ENCODE measurements at places on chromosomes 2 and 18.

DNA sequence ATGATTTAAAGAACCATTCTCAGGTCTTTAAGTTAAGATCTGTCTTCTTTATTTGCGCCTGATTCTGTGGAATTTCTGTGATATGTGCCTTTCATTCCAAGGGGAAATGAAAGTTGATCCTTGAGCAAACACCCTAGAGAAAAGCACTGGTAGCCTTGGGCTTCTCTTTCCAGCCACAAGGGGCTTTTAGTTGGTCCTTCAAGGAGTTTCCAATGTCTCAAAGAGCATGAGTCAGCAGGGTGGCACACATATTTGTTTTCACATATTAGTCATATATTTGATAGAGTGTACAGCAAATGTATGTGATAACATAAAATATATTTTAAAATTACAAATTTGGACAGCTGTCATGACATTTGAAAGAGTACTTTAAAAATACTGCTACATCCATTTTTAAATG lies 339.5 kb downstream of the TXNL1 start:
- DNase-seq = no peak

DNA sequence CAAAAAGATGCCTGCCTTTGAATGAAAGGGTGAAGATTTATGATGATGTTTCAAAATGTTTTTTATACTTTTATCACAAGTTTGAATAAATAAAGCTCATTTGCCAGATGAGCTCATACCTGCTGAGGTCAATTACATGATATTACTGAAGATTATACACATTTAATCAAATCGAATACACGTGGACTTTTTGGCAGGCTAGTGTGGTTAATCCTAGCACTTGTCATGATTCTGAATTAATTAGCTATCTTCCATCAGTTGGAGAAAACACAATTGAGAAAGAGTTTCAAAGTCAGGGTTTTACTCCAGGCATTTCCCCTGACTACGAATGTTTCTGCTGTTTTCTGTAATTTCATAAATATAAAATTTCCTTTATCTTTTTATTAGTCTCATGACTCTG lies 54.4 kb downstream of the LRPPRC start:
- DNase-seq = no peak

DNA sequence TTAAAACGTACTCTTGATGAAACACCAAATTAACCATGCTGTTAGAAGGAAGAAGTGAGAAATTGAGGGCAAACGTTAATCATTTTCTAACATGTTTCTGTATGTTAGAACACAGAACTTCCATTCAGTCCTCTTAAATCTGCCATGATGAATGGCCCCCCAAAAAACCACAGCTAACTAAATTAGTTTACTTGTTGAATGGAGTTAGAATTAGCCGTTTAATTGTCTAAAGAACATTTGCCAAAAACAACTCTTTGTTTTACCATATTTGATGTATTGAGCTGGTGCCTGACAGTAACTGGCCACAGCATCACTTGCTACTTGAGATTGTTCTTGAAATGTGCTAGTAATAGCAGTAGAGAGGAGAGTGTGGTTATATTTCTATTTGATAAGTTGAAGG lies 12.7 kb downstream of the CCNYL1 start:
- DNase-seq = no peak

GRCh38 chr2:79715338-79715737 lies 202.5 kb downstream of the CTNNA2 start:
- no peak for DNase-seq

GRCh38 chr2:11123856-11124759 lies 31.2 kb upstream of the SLC66A3 start:
- peak; percentile 58 for DNase-seq

- DNase-seq = no peak
Observed at GRCh38 chr2:68861330-68861729, 9.9 kb downstream of the BMP10 start.

All from activated CD4-positive, alpha-beta T cell treated with anti-CD3 and anti-CD28 coated beads, Interleukin-2, amount 50 U/mL, for 4 hours (primary cell).